ENCODE measurements at places on chromosomes 7 and 10.

DNA sequence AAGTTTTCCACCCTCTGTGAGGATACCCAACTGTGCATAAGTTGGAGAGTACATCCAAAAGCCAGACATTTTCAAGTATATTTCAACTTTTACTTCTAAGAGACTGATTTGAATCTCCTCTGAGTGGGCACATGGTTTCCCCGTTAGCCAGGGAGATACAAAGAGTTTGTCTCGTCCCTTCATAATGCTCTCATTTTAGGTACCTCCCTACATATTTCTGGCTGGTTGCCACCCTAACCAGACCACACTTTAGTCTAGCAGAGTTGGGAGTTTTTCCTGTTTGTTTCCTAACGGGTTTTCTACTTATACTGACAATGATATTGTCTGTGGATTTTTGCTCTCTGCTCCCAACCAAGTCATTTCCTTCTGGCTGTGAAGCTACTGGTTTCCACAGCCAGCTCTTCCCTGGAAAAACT lies 180.3 kb downstream of the CCDC71L start:
- no peak overlapping the region for H3K27ac ChIP-seq
- H3K36me3 ChIP-seq, result no peaks in the 10 kb centered on the region
- no peaks in the 10 kb centered on the region for H3K27me3 ChIP-seq
- H3K4me3 ChIP-seq, result no peak overlapping the region
- no peak for DNase-seq
- H3K4me1 ChIP-seq, result no peaks in the 10 kb centered on the region

DNA sequence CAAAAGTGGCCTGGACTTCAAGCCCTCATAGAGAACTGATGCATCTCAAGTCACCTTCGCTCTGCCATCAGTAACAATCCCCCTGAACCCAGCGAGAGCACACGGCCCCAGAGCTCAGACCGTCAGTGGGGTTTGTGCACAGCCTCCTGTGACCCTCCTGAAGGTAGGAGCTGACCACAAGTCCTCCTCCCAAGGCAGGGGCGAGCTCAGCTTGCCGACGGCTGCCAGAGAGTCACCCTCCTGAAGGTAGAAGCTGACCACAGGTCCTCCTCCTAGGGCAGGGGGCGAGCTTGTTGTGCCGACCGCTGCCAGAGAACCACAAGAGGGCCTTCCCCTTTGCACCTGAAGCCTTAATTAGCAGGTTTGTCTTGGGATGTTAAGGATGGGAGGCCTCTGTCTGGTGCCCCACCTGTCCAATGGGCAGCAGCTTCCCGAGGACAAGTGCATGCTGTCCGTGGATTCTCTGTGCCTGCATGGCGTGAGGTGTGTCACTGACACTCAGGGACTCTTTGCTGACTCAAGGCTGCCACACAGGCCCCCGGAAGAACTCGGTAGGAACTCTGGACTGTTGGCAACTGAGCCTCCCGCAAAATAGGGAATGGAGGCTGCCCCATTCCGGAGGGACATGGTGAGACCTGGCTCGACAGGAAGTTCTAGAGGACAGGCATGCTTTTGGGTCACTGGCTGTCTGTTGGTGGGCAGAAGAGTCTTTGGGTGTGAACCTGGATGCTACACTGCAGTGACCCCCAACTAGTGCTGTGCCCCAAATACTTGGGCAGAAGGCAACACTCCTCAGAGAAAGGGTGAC lies 487.4 kb downstream of the DNAJB6 start:
- no peaks in the 10 kb centered on the region for H3K27me3 ChIP-seq
- H3K36me3 ChIP-seq, result no peaks in the 10 kb centered on the region

DNA sequence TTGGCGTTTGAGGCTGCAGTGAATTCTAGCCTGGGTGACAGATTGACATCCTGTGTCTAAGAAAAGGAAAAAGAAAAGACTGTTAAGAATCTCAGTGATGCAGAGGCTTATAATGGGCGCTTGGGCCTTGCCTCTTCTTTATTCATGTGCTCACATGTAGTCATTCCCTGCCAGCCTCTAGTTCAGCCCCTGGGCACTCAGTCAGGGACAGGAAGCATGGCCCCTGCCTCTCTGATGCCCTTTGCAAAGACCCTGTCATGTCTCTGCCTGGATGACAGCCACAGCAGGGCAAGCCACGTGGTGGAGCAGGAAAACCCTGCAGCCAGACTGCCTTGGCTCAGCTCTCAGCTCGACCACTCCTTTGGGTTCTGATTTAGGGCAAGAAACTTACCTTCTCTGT lies 368.9 kb downstream of the RPS24 start:
- no peaks in the 10 kb centered on the region for H3K27me3 ChIP-seq
- H3K4me1 ChIP-seq, result peaks cover 17% of the 10 kb centered on the region
- DNase-seq, result no peak
- no peak overlapping the region for H3K27ac ChIP-seq
- H3K4me3 ChIP-seq, result no peak overlapping the region
- H3K36me3 ChIP-seq, result no peaks in the 10 kb centered on the region

DNA sequence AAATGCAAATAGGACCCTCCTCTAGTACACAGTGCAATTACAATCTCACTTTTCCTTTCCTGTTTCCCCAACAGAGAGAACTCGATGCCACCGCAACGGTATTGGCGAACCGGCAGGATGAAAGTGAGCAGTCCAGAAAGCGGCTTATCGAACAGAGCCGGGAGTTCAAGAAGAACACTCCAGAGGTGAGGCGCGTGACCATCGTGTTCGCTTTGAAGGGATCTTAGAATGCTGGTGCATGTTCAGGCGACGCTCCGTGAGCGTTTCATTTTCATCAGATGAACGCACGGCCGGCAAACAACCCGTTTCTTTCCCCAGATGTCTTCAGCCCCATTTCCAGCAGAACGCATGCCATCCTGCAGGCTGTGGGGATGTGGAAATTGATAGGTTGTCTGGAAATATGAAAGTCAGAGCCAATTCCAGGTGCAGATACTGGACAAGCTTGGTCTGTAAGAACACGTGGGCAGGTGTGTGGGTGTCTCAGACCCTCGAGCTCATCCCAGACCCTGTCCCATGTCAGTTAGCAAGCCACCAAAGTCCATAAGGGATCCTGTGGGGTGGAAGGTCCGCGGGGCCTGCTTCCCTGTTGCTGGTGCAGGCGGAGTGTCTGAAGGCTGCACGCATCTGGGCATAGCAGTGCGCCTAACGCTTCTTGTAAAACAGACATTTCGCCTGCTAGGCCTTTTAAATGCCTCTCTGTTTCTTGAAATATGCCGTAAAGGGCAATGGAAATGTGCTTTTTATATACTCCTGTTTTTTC lies 98.8 kb downstream of the CUX1 start:
- H3K4me1 ChIP-seq, result peaks cover 3% of the 10 kb centered on the region
- DNase-seq, result no peak
- no peaks in the 10 kb centered on the region for H3K27me3 ChIP-seq
- H3K4me3 ChIP-seq, result no peak overlapping the region

GRCh38 chr7:36309301-36309700 lies 80.4 kb upstream of the ANLN start:
- no peaks in the 10 kb centered on the region for H3K36me3 ChIP-seq
- peak overlapping the region; percentile 4 for H3K4me3 ChIP-seq
- no peak overlapping the region for H3K27ac ChIP-seq
- DNase-seq, result no peak

GRCh38 chr7:95047291-95047690 lies 139.9 kb downstream of the PPP1R9A start:
- H3K4me1 ChIP-seq, result peaks cover 8% of the 10 kb centered on the region
- no peaks in the 10 kb centered on the region for H3K27me3 ChIP-seq
- no peak for DNase-seq
- H3K4me3 ChIP-seq, result no peak overlapping the region

DNA sequence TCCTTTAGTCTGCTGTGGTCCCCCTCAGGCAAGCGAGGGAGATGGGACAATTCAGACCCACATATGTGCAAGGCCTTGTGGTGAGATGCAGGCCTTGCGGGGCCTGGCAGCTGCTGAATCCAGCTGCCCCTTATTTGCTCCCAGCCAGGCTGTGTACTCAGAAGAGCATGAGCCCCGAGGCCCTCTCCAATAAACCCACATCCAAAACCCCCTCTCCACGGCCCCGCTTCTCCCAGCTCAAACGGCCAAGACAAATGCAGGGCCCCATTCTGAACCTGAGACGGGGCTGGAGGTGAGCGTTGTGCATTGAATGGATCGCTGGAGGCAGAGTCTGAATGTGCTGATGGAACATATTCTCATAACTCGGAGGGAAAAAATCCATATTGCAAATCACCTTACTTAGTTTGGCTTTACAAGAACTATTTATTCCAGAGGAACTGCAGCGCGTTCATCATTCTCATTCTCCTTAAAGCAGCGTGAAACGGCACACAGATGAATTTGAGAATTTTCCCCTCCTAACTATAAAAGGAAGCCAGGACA lies 169.2 kb upstream of the LYZL2 start:
- no peak overlapping the region for H3K27ac ChIP-seq
- no peak for DNase-seq
- no peaks in the 10 kb centered on the region for H3K36me3 ChIP-seq
- H3K27me3 ChIP-seq, result no peaks in the 10 kb centered on the region
- no peak overlapping the region for H3K4me3 ChIP-seq

DNA sequence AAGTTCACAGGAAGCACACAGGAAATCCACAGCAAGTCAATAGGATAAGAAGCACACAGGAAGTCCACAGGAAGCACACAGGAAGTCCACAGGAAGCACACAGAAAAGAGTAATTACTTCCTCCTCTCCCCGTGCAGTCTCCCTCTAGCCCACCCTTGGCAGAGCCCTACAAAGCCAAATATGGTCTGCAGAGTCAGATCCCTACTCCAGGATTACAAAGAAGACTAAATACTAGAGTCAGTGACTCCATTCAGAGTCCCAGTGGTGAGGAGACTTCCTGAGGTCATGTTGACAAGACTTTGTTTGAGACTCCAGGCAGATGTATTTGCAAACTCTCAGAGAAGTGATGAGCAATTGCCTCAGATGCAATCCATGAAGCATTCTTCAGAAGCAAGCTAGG lies 398.6 kb upstream of the AUTS2 start:
- H3K4me3 ChIP-seq, result no peak overlapping the region
- DNase-seq, result no peak

DNA sequence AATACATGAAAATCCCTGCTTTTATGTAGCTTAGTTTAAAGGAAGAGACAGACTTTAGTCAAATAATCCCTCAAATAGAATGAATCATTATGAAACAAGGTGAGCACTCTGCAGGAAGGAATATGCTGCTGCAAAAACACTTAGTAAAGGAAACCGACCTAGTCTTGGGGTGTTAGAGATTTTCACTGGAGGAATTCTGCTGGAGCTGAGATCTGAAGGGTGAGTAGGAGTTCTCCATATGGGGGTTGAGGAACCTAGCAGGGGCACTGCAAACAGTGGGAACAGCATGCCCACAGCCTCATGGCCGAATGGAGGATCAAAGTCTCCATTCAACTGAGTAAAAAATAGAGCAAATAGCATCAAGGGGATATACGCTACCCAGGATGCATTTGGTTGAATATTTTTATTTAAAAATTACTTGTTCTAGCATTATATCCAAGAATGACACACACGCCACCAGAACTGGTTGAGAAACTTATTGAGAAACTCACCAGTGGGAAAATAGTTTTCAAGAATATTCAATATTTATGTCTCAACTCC lies 3.5 kb downstream of the ITIH2 start:
- no peaks in the 10 kb centered on the region for H3K4me1 ChIP-seq
- H3K4me3 ChIP-seq, result no peak overlapping the region
- H3K27ac ChIP-seq, result no peak overlapping the region
- no peaks in the 10 kb centered on the region for H3K36me3 ChIP-seq

- no peaks in the 10 kb centered on the region for H3K36me3 ChIP-seq
- no peak overlapping the region for H3K4me3 ChIP-seq
- H3K27ac ChIP-seq, result no peak overlapping the region
- no peak for DNase-seq
- peaks cover 7% of the 10 kb centered on the region for H3K4me1 ChIP-seq
- H3K27me3 ChIP-seq, result no peaks in the 10 kb centered on the region
These were observed 339.7 kb downstream of the THSD7A start for GRCh38 chr7:11492307-11492706.

DNA sequence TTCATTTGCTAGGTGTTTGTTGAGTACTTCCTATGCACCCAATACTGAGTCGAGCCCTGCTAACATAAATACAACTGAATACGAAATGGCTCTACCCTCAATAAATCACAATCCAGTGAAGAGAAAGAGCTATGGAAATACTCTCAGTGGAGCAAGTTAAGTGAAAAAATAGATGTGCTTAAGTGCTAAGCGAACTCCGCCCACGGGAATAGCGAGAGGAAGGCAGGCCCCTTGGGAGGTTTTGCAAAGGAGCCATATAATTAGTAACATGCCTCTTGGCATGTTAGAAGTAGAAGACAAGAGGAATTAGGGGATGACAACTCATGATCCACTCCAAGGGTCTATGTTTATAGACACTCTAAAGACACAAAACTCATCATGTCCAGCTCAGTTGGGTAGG lies 42.8 kb upstream of the TSPAN33 start:
- DNase-seq, result no peak
- H3K27ac ChIP-seq, result no peak overlapping the region
- no peak overlapping the region for H3K4me3 ChIP-seq

DNA sequence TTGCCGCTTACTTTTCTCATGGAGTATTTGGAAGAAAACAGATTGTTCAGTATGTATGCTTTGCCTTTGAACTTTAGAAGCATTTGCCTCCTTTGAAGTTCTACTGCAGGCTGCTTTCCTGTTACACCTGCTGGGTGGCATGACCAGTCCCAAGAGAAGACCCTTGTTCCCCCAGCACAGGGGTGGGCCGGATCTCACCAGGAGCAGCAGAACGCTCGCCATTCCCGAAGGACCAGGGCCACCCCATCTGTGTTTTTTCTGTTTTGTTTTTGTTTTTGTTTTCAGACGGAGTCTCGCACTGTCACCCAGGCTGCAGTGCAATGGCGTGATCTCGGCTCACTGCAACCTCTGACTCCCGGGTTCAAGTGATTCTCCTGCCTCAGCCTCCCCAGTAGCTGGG lies 493.6 kb downstream of the PTPRN2 start:
- no peak overlapping the region for H3K4me3 ChIP-seq
- DNase-seq, result no peak
- no peak overlapping the region for H3K27ac ChIP-seq
- H3K27me3 ChIP-seq, result no peaks in the 10 kb centered on the region

- peaks cover 19% of the 10 kb centered on the region for H3K4me1 ChIP-seq
- H3K4me3 ChIP-seq, result no peak overlapping the region
- no peak overlapping the region for H3K27ac ChIP-seq
- no peaks in the 10 kb centered on the region for H3K36me3 ChIP-seq
- H3K27me3 ChIP-seq, result no peaks in the 10 kb centered on the region
These were observed 17.1 kb downstream of the GRID1 start for GRCh38 chr10:86349474-86349873.

- peaks cover 7% of the 10 kb centered on the region for H3K4me1 ChIP-seq
- H3K27ac ChIP-seq, result no peak overlapping the region
- H3K4me3 ChIP-seq, result no peak overlapping the region
- DNase-seq, result no peak
- no peaks in the 10 kb centered on the region for H3K27me3 ChIP-seq
These were observed 10.5 kb downstream of the LIPA start for GRCh38 chr10:89241026-89241425.

- H3K4me1 ChIP-seq, result no peaks in the 10 kb centered on the region
- peaks cover 27% of the 10 kb centered on the region for H3K27me3 ChIP-seq
- no peaks in the 10 kb centered on the region for H3K36me3 ChIP-seq
- H3K4me3 ChIP-seq, result no peak overlapping the region
These were observed 46.6 kb downstream of the INSIG1 start for GRCh38 chr7:155344270-155344617.

GRCh38 chr7:139430443-139430842 lies 53.0 kb downstream of the KLRG2 start:
- DNase-seq, result no peak
- no peak overlapping the region for H3K27ac ChIP-seq
- no peaks in the 10 kb centered on the region for H3K27me3 ChIP-seq
- no peak overlapping the region for H3K4me3 ChIP-seq
- H3K36me3 ChIP-seq, result no peaks in the 10 kb centered on the region
- H3K4me1 ChIP-seq, result peaks cover 3% of the 10 kb centered on the region

All from neuronal stem cell (in vitro differentiated cells).